ENCODE measurements at places on chromosomes 16 and 17.

- DNase-seq: no peak
Observed at GRCh38 chr17:5418858-5419355, 555 bp downstream of the NUP88 start.

DNA sequence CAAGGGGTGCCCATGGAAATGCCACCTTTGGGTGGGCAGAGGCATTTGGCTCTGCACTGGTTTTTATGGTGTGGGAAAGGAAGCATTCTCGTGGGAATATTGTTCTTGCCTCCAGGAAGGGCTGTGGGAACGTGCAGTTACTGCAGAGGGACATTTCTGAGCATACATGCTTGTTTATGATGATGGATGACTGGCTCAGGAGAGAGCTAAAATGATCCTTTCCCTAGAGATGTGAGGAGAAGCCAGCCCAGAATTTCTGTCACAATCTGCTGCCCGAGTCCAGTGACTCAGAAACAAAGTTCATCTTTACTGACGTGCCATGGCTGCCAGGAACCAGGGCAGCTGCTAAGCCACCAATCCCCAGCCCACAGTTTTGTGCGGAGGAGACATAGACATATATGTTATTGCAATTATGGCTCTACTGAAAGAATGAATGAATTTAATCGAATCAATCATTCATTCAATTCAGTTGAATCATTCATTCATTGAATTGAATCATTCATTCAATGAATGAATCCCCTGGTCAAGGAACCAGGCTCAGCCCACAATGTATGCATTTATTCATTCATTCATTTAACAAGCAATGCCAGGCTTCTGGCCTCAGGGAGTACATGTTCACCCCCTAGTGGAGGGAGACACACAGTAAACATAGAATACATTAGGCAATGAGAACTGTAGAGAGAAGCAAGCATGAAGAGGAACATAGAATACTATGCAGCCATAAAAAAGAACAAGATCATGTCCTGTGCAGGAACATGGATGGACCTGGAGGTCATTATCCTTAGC is 414.4 kb upstream of the HSBP1 start:
- no peak for DNase-seq

DNA sequence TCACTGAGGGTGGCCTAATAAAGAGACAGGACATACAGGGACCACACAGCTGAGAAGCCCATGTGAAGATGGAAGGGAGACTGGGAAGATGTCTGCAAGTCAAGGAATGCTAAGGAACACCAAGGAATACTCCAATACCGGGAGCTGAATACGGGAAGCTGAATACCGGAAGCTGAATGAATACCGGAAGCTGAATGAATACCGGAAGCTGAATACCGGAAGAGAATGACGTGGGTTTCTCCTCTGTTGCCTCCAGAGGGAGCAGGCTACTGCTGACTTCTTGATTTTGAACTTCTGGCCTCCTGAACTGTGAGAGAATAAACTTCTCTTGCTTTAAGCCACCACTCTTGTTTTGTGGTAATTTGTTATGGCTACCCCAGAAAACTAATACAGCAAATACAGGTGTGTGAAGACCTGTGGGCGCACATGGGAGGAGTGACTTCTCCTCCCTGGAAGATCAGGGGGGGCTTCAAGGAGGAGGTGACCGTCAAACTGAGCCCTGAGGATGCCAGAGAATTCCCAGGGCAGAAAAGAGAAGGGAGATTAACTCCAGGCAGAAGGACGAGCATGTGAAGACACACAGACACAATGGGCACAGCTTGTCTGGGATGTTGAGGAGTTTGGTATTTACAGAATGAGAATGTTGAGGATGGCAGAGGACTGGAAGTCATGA is 259.9 kb downstream of the IRF8 start:
- DNase-seq: no peak

- no peak for DNase-seq
Observed at GRCh38 chr17:82385559-82386254, 14.1 kb downstream of the UTS2R start.

DNA sequence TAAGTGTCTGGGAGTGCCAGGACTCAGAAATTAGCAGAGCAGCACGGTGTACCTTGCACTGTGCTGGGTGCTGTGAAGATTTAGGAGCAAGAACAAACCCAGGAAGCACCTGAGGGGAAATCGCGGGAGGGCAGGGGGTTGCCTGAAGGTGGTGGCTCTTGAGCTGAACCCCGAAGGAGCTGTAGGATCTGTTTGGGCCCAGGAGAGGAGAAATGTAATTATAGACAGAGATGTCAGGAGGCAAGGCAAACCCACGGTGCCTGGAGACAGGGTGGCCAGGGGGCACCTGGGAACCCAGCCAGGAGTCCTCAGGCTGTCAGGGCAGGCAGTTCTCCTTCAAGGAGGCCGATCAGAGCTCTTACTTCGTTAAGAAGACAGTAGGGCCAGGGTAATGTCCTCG is 109.1 kb downstream of the C16orf78 start:
- DNase-seq: no peak

DNA sequence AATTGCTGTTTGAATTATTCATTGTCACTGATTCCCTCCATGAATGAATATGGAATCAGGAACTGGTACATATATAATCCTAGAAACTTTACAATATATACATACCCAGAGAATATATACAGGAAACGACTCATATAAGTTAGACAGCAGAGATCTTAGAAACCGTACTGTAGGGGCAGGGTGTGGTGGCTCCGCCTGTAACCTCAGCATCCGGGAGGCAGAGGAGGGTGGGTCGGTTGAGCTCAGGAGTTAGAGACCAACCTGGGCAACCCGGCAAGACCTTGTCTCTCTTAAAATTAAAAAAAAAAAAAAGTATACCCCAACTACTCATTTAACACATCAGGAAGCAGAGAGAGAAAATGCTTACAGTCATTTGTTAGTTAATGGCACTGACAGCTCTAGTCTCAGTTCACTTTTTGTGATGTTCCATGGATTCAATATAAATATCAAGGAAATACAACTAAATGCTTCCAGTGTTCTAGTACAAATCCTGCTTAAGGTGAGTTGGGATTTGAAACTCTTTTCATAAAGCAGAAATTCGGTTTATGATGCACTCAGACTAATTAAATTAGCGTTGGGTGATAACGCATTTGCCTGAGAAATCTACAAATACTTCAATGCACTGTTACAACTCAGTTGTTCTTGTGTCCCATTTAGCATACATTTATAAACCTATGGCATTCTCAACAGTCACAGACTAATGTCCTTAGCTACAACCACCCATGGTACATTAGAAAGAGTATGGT is 5.6 kb downstream of the GLG1 start:
- no peak for DNase-seq

- DNase-seq: no peak
Observed at GRCh38 chr17:74856112-74856511, 3.6 kb downstream of the GRIN2C start.

- DNase-seq: no peak
Observed at GRCh38 chr17:20294120-20294519, 173.2 kb downstream of the LGALS9B start.

GRCh38 chr16:82638095-82638798 is 11.5 kb downstream of the CDH13 start:
- DNase-seq: no peak

GRCh38 chr17:45732926-45733505 is 51.1 kb upstream of the CRHR1 start:
- DNase-seq: no peak

GRCh38 chr17:82021900-82022309 is 773 bp downstream of the CENPX start:
- no peak for DNase-seq

- DNase-seq: no peak
Observed at GRCh38 chr17:43014649-43015542, 7.3 kb downstream of the VAT1 start.

DNA sequence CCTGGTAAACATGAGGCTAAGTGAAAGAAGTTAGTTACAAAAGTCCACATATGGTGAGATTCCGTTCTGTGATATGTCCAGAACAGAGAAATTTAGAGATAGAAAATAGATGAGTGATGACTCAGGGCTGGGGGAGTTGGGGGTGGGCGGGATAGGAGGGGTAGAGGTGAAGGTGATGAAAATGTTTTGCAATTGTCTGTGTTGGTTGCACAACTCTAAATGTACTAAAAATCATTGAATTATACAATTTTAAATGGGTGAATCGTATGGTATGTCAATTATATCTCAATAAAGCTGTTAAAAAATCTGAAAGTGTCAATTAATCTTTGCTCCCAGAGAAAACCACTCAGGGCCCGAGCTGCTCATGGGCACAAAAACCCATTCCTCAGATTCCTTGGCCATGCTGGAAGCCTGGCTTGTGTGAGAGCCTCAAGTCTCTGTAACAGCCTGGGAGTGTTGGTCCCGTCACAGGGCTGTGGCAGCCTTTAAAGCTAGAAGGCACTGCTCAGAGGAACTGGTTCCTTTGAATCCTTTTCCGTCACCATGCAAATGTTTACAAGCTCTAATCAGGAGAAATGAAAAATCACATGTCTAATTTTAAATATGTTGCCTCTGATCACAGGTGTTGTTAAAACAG is 225.3 kb downstream of the WWOX start:
- no peak for DNase-seq

DNA sequence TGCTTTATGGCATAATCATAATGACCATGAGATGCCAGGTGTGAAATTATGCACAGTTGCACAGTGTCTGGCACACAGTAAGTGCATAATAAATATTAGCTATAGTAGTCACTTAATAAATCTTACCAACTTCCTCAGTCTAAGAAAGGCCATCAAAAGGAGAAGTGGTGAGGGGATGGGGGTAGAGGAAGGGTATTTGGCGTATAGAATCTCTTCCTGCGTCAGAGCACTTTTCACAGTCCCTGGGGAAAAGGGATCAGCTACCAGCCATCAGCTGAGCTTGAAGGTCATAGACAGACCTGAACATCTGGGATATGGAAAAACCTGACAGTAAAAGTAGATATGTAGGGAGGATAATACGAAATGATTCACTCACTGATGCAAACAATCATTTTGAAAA is 5.8 kb downstream of the CRHR1 start:
- DNase-seq: no peak

- DNase-seq: peak; percentile 39
Observed at GRCh38 chr16:66650707-66651473, 45.7 kb downstream of the CMTM4 start.

DNA sequence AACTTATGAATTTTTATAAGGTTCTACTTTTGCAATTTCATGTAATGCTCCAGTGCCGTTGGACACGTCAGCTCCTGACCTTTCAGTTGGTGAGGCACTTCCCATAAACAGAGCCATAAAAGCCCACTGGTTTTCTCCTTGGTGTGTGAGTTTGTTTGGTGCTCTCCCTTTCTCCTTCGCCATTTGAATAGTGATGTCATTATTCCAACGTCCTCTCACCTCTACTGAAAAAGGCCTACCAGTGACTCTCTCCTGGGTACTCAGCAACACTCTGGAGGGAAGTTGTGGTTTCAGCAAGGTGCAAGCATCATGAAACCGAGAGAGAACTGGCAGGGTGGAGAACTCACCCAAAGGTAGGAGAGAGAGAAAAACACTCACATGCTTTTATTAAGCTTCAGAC is 29.6 kb upstream of the HNF1B start:
- DNase-seq: no peak

- no peak for DNase-seq
Observed at GRCh38 chr17:79862771-79863440, 23.7 kb upstream of the CBX4 start.

DNA sequence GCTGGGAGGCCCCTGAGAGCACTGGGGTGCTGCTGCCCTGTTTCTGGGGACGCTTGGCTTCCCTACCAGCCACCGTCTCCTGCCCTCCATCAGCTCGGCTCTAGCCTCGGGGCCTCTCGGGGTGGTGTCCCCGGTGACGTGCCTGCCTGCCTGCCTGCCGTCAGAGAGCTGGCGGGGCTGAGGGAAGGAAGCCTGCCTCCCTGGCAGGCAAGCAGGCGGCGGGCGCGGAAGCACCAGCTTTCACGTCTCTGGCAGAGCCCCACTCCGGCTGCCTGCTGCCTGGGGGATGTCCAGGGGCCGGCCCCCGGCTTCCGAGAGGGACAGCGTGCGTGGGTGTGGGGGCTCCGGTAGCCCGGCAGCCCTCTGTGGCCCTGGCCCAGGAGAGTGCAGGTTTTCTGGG is 9.3 kb downstream of the CENPX start:
- no peak for DNase-seq

DNA sequence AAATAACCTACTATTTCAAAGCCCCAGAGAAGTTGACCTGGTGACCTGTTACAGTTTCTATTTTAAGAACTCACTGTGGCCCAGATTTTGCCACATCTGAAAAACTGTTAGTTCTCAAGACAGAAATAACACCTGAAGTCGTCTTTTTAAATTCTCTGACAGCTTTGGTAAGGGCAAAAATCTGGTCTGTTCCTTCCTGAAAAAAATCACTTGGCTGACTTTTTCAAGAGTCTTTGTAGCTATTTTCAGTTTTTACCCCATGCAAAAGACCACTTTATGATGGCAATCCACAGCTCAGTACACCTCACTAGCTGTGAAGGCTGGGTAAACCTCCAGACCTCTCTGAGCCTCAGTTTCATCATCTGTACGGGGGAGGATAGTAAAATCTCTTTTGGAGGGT is 60.7 kb upstream of the SREBF1 start:
- DNase-seq: no peak

GRCh38 chr17:72565006-72565405 is 444.2 kb downstream of the SOX9 start:
- no peak for DNase-seq

GRCh38 chr17:18968945-18969887 is 17.3 kb downstream of the SLC5A10 start:
- no peak for DNase-seq

DNA sequence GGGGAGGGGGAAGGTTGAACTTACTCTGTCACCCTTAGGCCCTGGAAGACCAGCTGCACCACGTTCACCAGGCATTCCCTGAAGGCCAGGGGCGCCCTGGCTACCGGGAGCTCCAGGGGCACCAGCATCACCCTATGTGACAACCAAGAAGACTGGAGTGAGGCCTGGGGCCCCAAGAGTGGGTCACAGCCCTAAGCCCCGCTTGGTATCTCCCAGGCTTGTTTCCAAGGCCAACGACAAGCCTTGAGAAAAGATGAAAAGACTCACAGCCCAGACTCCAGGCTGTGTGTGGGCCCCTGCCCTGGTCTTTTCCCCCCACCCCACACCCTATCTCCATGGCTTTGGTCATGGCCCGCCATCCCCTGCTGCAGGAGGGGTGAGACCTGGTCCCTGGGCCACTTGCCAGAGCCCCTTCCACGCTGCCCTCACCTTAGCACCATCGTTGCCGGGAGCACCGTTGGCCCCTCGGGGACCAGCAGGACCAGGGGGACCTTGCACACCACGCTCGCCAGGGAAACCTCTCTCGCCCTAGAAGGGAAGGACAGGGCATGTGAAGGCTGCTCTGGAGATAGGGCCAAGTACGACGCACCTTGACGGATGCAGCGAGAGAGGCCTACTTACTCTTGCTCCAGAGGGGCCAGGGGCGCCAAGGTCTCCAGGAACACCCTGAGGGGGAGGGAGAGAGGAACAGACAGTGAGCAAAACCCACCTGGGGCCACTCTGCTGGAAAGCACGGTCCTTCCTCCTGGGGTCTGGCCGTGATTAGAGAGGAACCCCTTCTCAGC is 9.9 kb downstream of the COL1A1 start:
- DNase-seq: no peak

DNA sequence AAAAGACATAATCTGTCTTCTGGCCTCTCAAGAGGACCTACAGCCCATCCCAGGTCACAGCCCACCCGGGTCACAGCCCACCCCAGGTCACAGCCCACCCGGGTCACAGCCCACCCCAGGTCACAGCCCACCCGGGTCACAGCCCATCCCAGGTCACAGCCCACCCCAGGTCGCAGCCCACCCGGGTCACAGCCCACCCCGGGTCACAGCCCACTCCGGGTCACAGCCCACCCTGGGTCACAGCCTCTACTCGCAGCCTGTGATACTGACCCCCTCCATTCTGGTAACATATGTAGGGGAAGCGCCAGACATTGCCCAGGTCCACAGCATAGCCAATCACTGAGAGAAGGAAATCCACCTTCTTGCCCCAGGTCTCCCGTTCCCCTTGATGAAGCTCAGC is 14.2 kb downstream of the SLC6A4 start:
- DNase-seq: no peak

Data from NCI-H2081 treated with DMSO at 0.1 percent for 48 hours (cell line).